ENCODE measurements at places on chromosomes 11 and 22. TPM values are rescaled to one million over a fixed set of nuclear protein-coding genes. Genes with fewer than 3 reads are reported as not detected.

DNA sequence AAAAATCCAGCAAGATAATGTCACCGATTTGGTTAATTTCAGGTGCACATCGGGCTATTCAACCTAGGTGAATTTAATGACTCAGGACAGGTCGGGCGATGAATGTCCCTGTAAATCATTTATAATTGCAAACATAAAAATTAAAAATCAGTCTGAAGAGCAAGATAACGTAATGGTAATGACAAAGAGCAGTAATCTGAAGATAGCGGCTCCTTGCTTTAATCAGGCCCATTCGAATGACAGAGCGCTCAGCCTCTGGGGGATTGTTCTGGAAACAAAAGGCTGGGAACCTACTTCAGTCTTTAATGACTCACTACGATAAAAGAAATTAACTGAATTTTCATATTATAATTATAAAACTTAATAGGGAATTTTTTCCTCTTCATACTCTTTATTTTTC, 61.3 kb downstream of the RCN1 start:
- DNase-seq = no peak

DNA sequence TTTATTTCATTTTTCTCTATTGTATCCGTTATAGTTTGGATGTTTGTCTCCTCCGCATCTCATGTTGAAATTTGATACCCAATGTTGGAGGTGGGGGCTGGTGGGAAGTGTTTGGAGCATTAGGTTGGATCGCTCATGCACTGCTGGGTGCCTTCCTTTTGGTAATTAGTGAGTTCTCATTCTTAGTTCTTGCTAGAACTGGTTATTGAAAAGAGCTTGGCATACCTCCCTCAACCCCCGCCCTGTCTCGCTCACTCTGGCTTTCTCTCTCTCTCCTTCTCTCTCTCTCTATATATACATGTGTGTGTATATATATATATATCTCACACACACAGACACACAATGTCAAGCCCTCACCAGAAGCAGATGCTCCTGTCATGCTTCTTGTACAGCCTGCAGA, 978.7 kb downstream of the DLG2 start:
- DNase-seq = no peak

DNA sequence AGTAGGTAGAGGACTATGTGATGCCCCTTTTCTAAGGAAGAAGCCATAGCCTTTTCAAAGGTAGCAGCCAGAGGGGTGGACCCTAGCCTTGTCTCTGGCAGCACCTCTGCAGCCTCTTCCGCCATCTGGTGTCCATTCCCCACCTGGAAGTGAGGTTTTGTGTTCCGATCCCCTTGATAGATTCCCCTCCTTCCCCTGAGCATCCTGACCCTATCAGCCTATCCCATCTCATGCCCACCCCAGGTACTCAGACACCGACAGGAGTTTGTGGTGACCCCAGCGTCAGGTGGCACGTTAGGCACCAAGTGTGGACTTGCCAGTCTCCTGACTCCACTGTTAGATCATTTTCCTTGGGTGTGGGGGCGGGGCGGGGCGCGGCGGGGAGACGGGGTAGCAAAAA, 398 bp upstream of the FAM89B start:
- no peak for DNase-seq

GRCh38 chr11:114281388-114281956, 14.7 kb upstream of the NNMT start:
- no peak for DNase-seq

DNA sequence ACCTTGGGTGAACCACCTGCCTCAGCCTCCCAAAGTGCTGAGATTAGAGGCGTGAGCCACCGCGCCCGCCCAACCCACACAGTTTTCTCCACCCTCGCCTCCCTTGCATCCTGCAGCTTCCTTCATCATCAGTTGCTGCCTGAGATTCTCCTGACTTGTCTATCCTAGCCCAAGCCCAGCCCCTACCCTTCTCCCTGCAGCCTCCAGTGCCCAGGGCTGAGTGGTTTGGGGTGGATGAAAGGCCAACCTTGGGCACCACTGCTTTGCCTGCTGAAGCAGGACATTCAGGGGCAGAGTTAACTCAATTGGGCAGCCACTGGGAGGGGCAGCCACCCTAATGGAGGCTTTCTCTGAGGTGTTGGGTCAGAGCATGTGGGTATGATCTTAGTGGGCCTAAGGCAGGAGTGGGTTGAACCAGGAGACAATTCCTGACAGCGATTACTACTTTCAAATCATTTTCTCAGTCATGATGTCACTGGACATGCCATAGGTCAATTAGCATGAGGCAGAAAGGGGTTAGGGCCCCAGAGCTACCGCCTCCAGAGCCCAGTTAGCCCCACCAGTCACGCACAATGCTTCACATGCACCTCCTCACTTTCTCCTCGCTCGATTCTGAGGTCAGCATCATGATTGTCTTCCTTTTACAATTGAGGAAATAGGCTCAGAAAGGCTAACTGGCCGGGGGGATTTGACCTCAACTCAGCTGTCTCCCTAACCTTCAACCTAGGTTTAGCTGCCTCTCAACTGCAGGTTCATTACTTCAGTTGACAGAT, 1.0 kb upstream of the FKBP2 start:
- no peak for DNase-seq

- DNase-seq = no peak
Measured at GRCh38 chr22:43207849-43208702, 21.1 kb upstream of the TTLL12 start.

GRCh38 chr22:42966497-42966896, 48.5 kb downstream of the PACSIN2 start:
- no peak for DNase-seq

- DNase-seq = no peak
Measured at GRCh38 chr11:127632546-127632945, 632.0 kb upstream of the KIRREL3 start.

DNA sequence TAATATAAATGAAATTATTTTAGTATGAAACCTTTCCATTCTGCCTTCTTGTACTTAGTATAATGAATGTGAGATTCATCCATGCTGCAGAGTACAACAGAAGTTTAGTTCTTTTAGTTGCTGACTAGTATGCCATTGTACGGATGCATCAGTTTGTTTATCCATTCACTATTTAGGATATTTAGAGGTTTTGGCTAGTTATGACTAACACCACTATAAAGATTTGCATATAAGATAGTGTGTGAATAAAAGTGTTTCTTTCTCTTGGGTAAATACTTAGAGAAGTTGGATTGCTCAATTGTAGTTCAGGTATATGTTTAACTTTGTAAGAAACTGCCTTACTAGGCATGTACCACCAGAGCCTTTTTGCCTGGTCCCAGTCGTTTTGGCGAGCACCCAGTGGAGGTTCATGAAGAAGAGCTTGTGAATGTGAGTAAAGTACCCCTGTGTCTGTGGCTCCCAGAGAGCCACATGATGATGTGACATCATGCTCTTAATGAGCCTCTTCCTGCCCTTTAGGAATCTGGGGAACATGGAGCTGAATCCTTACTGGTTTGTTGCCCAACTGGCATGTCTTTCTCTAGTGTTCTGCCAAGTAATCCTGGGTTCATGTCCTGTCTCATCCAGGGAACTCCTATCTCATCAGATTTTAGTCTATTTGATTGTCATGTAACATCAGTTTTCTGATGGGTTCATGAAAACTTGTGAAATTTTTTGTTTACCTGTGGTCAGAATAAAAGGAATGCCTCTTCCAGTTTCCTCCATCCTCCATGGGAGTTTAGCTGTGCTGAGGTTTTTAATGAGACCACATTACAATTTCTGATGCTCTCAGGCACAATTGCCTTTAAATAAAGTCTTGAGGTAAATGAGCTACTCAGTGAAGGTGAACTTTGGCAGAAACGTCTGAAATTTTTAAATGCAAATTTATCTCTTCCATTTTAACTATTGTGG, 234.8 kb downstream of the CASP12 start:
- DNase-seq = no peak

GRCh38 chr22:40430991-40431390, 60.6 kb downstream of the SGSM3 start:
- DNase-seq = no peak

- DNase-seq = no peak
Measured at GRCh38 chr11:61552108-61552635, 28.7 kb downstream of the SYT7 start.

DNA sequence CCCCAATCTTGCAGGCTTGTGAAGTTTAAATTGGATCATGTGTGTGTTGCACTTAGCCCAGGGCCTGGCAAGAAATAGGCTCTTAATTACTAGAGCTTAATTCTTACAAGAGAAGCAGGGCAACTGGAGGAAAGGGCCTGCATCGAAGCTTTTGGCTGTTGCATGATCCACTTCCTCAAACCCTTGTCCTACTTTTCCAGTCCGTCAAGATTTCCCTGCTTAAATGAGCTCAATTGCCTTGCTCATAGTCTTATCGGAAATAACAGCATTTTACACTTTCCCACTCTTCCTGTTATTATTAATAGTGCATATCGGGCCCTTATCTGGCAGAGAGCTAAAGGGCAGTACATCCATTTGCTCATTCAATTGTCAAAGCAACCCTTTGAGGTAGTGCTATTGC, 18.1 kb downstream of the DTX4 start:
- DNase-seq = no peak

DNA sequence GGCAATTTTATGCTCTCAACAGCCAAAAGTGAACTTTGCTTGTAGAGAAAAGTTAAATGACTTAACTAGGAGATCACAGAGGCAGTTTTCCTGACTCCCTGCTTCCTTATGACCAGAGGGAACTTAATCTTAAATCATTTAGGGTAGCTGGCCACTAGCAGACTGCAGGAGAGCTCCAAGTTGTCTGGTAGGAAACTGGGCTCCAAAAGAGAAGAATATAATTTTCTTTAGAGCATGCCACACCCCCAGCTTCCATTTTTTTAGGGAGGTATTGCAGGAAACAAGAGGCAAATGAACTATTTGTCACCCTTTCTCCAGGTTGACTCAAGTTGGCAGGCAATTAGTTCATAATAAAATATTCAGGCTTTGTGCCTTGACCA, 2.6 kb downstream of the METTL15 start:
- DNase-seq = no peak

- DNase-seq = no peak
Measured at GRCh38 chr11:95153857-95154246, 64.2 kb downstream of the ENDOD1 start.

DNA sequence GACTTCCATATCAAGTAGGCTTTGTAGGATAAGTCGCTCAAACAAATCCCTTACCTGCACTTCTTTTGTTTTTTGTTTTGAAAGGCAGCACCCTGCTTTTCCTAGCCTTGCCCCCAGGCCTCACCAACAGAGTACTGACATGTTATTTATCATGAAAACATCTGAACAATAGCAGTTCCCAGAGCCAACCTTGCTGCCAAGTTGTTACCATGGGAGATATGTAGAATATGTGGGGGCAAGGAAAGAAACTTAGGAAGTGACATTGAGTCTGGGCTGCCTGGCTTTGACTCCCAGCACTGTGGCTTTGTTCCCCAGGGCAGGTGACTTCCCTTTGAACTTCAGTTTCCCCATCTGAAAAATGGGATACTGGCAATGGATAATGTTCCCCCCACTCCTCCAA, 53.4 kb upstream of the CRYBB3 start:
- no peak for DNase-seq

DNA sequence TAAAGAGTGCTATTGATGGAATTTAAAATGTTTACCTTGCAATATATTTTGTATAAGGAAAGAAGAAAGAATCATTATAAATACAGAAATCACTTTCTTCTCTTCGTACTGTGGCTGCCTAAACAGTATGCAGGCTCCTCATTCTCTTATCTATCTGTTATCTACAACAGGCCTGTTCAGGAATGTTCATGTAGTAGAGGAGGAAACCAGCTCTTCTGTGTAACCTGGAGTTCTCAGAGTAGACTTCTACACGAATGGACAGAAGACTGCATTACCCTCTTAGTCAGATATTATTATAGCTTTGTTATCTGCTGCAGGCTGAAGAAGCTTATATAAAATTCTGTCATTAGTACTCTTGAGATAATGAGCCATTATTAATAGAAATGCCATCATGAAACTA, 1225.9 kb upstream of the CNTN5 start:
- DNase-seq = no peak

- no peak for DNase-seq
Measured at GRCh38 chr22:37594237-37594636, 14.3 kb upstream of the LGALS2 start.

GRCh38 chr11:121099885-121100284, 1.2 kb upstream of the TECTA start:
- DNase-seq = no peak

DNA sequence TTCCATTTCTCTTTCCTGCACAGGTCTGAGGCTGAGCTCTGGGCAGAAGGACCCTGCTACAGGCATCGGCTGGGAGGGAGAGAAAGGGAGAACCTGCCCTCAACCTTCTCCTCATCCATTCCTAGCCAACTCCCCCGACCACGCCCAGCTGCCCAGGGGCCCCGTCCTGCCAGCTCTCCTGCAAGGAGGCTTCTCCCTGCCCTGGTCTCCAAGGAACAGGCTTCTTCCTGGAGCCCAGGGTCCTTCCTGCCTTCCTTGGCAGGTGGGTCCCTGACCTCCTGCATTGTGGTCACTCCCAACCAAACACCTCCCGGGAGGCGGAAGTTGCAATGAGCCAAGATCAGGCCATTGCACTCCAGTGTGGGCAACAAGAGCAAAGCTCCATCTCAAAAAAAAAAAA, 12.5 kb upstream of the HMOX1 start:
- no peak for DNase-seq

- no peak for DNase-seq
Measured at GRCh38 chr22:28282405-28283067, 363.5 kb upstream of the PITPNB start.

GRCh38 chr11:40387240-40387980, 1072.0 kb downstream of the LRRC4C start:
- DNase-seq = no peak

GRCh38 chr22:20569059-20570058, 61.9 kb downstream of the MED15 start:
- DNase-seq = peak; percentile 92

GRCh38 chr11:109155291-109155690, 266.7 kb upstream of the C11orf87 start:
- DNase-seq = no peak

DNA sequence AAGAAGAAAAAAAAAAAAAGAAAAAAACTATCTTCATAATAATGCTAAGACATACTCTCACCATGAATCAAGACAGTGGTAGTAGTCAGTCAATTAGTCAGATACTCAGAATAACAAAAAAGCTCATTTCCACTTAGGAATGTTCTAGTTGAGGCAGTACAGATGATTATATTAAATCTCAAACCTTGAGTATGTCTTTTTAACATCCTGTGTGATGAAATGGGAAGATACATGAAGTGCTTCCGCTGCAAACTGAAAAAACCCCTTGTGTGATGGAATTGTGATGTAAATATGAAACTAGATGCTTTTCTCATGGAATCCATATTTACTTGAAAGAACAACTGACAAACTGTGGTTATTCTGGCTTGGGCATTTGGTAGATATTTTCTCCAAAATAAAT, 13.7 kb downstream of the AMOTL1 start:
- no peak for DNase-seq

Gene LRP5
- 12.3 TPM for total RNA-seq

Gene MAPK8IP2
- 0.18 TPM for total RNA-seq

Gene SAA4
- total RNA-seq = not detected

Gene HTR3A
- not detected for total RNA-seq

Gene MTFP1
- total RNA-seq = 52.1 TPM

Gene DRG1
- 73.4 TPM for total RNA-seq

Gene CCDC81
- total RNA-seq = 0.45 TPM

Gene OR10D3
- total RNA-seq = not detected

Gene LINC01488
- not detected for total RNA-seq

Gene HTR3B
- not detected for total RNA-seq

Gene KRTAP5-2
- not detected for total RNA-seq

Gene MMP11
- 0.20 TPM for total RNA-seq
